Urinary bladder (tissue), 4 donors: ENCODE measurements at places on chromosomes 5 and 9.

DNA sequence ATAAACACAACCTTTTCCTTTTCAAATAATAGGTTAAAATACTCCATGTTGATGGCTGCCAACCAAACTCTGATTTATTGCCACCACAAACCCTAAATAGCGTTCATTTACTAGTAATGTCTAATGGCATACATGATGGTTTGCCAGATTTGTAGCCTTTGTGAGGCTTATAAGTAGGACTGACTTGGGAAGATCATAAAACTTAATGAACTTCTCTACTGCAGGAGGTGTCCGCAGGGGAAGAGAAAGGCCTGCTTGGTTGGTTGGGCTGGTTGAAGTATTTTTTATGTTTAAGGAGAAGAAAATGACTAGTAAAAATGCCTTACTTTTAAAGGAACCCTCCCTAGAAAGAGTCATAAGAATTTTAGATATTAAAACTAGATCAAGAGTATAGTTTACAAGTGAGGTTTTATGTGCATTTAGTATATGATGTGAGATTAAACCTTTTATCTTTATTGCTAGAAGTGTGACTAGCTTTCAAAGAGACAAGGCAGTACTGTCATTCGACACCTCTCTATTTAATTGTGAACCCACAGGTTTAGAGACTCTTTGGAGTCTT, 5.0 kb downstream of the PBX3 start:
- DNase-seq = no peak

DNA sequence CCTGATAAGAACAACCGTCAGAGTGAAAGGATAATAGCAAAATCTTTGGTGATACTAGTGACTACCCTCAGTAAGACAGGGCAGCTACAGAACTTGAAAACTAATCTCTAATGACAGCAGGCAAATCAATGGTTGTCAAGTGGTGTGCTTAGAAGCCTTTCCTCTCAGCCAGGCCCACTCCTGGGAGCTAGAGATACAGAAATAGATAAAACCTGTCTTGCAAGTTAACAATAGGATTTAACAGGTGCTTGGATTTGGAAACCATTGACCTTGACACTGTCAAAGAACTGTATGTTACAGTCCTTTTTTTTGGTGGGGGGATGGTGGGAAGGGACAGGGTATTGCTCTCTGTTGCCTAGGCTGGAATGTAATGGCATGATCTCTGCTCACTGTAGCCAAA, 118.6 kb downstream of the BASP1 start:
- DNase-seq = no peak

- no peak for DNase-seq
These were observed 17.3 kb downstream of the NAIF1 start for GRCh38 chr9:128049843-128050242.

DNA sequence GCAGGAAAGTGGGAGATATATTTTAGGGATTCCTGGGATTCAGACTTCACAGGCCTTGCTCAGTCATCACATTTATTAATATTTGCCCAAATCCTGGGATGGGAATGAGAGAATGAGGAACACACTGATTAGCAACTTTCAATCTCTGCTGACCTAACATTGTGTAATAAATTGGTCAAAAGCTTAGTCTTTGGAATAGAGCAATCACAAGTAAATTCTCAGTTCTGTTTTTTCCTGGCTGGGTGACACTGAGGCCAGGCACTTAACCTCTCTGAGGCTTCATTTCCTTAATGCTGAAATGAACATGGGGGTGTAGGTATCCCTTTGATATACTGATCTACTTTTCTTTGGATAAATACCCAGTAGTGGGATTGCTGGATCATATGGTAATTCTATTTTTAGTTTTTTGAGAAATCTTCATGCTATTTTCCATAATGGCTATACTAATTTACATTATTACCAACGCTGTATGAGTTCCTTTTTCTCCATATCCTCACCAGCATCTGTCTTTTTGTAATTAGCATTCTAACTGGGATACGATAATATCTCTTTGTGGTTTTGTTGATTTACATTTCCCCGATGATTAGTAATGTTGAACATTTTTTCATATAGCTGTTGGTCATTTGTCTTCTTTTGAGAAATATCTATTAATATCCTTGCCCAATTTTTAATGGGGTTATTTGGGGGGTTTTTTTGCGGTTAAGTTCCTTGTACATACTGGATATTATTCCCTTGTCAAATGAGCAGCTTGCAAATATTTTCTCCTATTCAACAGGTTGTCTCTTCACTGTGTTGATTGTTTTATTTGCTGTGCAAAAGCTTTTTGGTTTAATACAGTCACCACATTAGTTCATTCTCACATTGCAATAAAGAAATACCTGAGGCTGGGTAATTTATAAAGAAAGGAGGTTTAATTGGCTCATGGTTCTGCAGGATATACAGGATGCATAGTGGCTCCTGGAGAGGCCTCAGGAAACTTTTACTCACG, 36.8 kb upstream of the NIPBL start:
- no peak for DNase-seq

- no peak for DNase-seq
These were observed 101.6 kb upstream of the SPRY4 start for GRCh38 chr5:142426129-142427014.

GRCh38 chr5:148179234-148179824, 11.0 kb downstream of the SPINK14 start:
- no peak for DNase-seq

GRCh38 chr9:2489838-2490314, 131.7 kb upstream of the VLDLR start:
- no peak for DNase-seq

DNA sequence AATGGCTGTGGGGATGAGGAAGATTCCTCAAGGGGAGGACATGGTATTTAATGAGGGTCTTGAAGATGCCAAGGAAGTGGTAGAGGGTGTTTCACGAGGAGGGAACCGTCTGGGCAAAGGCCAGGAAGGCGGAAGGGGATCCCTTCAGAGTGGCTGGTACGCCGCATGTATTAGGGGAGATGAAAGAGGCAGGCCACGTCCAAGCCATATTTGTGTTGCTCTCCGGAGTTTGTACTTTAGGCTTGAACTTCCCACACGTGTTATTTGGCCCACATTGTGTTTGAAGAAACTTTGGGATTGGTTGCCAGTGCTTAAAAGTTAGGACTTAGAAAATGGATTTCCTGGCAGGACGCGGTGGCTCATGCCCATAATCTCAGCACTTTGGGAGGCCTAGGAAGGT, 1.2 kb downstream of the FXN start:
- DNase-seq = no peak

DNA sequence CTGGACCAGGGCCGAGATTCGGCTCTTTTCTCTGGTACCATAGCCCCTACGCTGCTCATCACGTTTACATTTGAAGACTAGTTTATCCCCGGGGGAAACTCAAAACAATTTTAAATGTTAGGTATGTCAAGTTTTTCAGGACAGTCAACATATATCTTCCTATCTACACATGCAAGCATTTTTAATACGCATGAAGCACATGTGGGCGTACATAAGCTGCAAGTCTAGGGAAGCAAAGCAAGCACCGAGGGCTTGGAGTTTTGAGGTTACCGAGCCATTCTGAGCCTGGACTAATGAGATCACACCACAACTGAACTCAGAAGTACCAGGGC, 154.4 kb downstream of the AUH start:
- DNase-seq = no peak

DNA sequence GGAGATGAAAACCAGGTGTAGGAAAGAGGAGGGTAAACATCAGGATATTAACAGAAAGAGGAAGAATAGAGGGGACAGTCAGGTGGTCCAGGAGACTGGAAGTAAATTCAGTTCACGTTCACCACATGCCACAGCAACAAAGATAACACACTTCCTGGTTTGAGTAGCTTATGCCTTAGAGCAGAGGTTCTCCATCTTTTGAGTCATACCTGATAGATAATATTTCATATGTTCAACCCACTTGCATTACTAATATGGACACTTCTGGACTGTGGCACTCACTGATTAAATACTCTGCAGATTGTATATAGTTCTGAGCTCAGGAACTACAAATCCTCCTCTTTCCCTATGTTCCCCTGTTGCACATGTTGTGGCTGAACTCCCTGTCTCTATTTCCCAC, 179.9 kb upstream of the NR3C1 start:
- DNase-seq = no peak

DNA sequence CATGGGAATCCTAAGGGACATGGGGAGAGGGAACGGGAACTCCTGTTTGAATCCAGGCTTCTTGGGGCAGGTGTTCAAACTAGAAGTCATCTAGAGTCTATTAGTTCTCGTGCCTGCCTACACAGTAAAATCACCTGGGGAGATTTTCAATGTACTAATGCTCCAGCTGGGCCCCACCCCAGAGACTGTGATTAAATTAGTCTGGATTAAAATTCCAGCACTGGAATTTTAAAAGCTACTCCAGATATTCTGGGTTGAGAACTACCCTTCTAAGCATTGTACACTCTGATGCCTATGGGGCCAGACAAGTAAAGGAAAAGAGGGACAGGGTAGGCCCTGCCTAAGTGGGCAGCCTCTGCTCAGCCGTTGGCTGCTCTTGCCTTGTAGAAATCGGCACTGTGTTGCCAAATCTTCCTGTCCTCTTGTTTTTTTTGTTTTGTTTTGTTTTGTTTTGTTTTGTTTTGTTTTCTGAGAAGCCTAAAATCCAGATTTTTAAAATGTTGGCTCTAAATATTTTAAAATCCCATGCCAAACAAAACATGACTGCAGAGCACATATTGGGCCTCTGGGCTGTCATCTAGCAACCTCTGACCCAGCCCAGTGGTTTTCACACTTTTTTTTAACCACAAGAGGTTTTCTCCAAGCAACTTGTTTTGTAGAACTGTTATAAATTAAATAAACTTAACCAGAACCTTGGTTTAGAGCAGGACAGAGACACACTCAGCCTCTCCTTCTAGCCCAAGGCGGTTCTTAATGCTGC, 29.0 kb downstream of the ADRB2 start:
- DNase-seq = no peak

DNA sequence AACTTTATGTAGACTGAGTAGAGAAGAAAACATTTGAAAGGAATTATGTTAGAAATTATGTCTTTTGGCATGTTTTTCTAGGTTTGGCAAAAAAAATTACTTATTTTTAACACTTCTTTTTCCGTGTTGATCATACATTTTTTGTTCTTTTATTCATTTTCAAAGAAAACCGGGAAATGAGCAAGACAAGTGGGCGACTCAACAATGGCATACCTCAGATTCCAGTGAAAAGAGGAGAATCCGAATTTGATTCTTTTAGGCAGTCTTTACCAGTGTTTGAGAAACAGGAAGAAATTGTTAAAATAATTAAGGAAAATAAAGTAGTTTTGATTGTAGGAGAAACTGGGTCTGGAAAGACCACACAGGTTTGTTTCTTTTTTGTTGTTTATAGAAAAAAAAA, 12.9 kb downstream of the YTHDC2 start:
- DNase-seq = no peak

- no peak for DNase-seq
These were observed 2.2 kb upstream of the DPP7 start for GRCh38 chr9:137116728-137117127.

GRCh38 chr9:34385561-34386230, 9.0 kb upstream of the MYORG start:
- DNase-seq = no peak

DNA sequence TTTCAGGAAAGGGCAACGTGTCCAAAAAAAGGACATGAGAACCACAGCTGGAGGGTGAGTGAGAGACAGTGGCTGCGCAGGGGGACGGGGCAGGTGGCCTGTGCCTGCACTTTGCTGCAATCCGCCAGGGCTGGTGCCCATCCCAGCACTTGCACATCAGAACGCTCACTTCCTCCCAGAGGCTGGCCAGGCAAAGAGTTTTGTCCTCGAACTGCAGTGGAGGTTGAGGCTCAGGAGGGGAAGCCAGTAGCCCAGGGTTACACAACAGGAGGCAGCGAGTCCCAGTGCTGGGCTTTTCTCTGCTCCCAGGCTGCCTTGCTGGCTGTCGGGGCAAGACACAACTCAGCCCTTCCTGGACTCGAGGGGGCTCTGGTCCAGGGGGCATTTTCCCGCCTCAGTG, 33.1 kb downstream of the CRB2 start:
- DNase-seq = no peak

- DNase-seq = no peak
These were observed 49.3 kb downstream of the F2R start for GRCh38 chr5:76765249-76765648.

- DNase-seq = peak; percentile 31
These were observed 21.7 kb upstream of the NANS start for GRCh38 chr9:98034593-98035546.

GRCh38 chr5:99141534-99142128, 212.8 kb upstream of the CHD1 start:
- DNase-seq = no peak
